Stimulated activated CD4-positive, alpha-beta T cell treated with anti-CD3 and anti-CD28 coated beads, Interleukin-2, amount 100 ng/mL, for 4 hours (primary cell): ENCODE measurements at places on chromosomes 12 and 14.
A peak's percentile ranks its signal among the peaks of the same experiment; 100 is the strongest.

- no peak for DNase-seq
Measured at GRCh38 chr12:27968972-27969623, 3.4 kb downstream of the PTHLH start.

DNA sequence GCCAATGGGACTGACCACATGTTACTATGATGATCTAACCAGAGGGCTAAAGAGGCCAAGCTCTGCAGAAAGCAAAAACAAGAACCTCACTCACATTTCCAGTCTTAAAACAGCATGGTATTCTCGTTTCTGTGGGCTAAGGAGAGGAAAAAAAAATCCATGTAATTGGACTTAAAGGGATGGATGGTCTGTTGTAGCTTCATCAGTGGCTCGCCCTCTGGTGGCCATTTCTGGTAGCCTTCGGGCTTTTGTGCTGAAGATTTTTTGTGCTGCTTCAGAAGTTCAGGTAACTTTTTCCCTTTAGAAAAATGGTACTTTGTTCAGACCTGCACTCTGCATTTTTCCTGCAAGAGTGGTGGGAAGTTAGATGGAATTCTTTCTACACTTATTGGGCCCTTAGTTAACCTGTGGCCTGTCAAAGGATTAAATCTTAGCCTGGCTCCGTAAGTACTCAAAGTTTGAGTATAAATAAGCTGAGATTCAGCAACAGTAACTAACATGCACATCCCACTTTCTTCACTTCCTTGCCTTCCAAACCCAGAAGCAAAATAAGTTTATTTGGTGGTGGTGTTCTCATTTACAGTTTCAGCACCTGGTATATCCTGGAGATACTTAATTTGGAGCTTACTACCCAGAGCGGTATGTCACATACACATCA is 22.3 kb downstream of the DCAF4 start:
- peak; percentile 39 for DNase-seq

- no peak for DNase-seq
Measured at GRCh38 chr12:104684884-104685283, 228.1 kb downstream of the CHST11 start.

DNA sequence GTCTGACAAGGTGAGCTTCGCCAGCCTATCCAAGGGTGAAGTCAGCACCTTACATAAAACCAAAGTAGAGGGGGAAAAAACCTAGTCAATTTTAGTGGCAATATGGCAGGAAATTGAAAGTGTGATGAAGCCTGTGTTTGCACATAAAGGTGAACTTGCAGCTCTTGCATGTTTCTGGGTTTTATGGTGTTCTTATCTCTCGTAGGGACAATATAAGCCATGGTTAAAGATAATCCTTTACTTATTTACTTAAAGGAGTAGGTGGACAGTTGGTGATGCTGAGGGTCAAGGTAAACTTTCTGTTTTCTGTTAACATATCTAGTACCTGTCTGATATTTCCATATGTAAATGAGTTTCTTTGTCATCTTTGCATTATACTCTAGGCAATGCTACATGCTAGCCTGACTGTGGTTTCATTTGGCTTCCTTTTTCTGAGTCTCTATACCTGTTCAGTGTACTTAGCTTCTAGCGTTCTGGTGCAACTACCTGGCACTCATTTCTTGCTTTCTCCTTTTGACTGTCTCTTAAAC is 32.8 kb downstream of the CCDC91 start:
- no peak for DNase-seq

DNA sequence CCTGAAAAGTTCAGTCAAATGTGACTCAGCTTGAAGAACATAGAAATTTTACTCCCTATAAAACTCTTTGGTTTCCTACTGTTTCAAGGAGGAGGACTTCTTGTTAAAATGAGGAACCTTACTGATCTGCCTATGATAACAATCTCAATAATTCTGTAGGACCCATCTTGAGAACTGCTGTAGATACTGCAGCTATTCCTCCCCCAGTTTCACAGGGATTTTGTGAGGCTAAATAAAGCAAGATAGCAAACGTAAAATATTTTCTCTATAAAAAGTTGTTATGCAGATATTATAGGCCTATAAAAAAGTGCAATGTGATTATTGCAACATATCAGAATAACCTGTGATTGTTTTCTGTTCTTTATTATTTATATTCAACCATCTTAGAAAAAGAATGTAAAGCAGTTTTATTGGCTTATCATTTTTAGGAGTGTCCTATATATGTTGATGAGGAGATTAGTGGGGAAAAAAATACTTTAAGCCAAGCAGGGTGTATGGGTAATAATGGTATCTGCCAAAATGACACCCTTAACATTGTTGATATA is 12.1 kb downstream of the CLEC14A start:
- no peak for DNase-seq

DNA sequence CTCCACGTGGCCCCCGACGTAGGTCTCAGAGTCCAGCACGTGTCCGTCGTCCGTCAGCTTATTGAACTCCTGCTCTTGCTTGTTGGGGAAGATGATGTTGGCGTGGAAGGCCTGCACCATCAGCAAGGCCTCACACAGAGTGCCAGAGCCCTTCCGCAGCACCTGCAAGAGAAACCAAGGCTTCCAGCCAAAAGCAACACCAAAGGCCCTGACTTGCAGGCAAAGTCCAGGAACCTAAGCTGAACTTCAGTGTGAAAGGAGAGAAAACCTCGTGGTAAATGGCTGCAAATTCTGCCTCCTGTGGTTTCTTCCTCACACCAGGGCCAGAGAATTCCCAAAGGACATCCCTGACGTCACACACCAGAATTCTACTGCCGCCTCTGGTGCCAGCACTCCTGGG is 14.5 kb downstream of the POLE start:
- DNase-seq: no peak

- no peak for DNase-seq
Measured at GRCh38 chr14:94644102-94644535, 31.9 kb downstream of the SERPINA3 start.

GRCh38 chr14:68714991-68715924 is 77.6 kb downstream of the ZFP36L1 start:
- no peak for DNase-seq

DNA sequence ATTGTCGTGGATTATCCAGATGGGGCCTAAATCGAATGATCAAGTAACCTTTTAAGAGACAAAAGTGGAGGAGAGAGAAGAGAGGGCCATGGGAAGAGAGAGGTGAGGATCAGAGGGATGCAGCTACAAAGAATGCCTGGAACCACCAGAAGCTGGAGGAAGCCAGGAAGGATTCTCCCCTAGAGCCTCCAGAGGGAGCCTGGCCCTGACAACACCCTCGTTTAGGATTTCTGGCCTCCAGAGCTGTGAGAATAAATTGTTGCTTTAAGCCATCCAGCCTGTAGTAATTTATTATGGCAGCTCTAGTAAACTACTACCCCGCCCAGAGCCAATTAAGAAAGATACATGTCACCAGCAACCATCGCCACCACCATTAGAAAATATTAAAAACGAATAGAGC is 46.2 kb upstream of the GSC start:
- DNase-seq: no peak

DNA sequence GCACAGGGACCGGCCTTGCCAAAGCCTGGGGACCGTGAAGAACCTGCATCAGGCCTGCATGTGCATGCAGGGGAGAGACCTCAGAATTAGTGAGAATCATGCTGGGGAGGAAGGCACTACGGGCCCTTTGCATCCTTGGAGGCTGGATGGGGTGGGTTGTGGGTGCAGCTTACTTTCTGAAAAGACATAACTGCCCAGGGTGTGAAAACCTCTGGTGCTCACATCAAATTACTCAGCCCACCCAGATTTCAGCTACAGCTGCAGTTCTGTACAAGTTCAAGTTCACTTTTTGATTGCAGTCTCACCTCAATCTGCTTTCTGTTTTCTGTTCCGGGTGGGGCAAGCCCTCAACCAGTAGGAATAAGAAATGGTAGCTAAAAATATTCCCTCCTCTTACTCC is 130.6 kb downstream of the SLC15A4 start:
- no peak for DNase-seq

DNA sequence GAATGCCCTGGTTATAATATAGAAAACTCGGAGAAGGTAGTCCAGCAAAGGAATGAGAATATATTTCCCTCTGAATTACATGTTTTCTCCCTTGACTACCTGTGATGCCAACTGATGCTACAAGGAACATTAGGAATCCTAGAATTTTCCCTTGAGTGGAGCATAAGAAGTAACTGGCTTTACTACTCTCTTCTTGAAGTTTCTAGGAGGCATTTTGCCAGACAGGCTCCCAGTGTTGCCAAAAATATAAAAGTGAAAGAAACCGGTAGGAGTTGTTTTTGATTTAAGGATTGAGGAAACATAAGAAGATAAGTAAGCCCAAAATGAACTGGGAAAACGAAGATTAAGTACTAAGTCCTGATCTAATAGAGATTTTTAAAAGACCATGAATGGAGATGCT is 693.4 kb downstream of the NOVA1 start:
- no peak for DNase-seq

DNA sequence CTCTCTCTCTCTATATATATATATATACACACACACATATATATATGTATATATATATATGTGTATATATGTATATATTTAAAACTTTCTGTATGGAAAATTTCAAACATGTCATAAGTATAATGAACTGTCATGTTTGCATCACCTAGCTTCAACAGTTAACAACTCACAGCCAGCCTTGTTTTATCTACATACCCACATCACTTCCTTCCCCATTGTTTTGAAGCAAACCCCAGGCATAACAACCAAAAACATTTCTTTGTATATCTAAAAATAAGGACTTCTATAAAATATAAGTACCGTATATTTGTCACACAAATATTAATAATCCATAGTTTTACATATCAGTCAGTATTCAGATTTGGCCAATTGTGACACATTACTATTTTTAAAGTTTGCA is 57.4 kb downstream of the PAPOLA start:
- no peak for DNase-seq

DNA sequence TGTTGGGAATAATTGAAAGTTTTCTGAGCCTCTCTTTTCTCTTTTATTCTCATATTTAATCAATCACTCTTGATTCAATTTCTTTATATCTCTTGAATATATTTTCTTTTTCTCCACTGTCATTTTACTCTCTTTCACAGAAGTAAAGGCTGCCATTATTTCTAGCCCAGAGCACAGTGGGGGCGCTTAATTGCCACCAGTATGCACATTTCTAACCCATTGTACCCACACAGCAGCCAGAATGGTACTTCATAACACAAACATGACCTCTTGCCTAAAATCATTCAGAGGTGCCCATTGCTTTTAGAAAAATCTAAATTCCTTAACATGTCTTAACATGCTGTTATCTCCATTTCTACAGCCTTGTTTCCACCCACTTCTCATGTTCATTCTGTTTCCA is 190.2 kb upstream of the LMO3 start:
- DNase-seq: no peak

DNA sequence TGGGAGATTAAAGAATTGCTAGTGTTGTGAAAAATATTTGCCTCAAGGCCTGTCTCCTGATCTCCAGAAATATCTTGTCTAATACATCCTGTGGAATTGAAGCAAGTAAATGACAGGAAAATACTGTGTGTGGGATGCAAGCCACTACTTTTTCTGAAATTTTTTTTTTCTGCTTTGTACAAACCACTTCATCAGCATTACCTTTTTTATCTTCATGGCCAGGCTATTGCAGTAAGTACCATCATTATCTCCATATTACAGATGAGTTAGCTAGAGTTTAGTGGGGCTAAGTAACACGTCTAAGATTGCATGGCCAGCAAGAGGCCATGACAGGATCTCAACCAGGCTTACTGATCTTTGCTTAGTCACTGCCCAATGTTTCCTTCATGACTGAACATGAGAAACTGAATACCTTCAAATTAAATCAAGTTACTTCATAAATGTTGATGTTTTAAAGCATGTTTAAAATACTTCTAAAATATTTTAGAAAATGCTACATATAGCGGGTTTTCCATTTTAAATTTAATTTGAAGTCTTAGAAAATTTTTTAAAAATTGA is 273.7 kb downstream of the SLC6A15 start:
- no peak for DNase-seq

- no peak for DNase-seq
Measured at GRCh38 chr14:51628238-51628637, 23.5 kb upstream of the FRMD6 start.

DNA sequence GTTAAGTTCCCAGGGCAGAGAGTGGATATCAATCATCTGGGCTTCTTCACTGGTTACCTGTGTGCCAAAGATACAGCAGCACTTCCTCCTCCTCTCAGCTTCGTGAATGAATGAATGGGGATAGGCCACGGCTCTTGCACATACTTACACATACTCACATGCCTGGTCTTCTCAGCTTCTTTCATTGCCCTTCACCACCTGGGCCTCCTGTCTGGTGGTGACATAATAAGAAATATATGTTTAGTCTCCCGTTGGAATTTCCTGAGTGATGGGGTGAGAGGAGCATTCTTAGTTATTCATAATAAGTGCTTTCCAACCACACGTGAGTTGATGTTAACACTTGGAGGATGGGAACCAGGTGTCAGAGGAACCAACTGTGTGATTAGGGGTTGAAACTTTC is 268.1 kb upstream of the RMST start:
- DNase-seq: no peak

DNA sequence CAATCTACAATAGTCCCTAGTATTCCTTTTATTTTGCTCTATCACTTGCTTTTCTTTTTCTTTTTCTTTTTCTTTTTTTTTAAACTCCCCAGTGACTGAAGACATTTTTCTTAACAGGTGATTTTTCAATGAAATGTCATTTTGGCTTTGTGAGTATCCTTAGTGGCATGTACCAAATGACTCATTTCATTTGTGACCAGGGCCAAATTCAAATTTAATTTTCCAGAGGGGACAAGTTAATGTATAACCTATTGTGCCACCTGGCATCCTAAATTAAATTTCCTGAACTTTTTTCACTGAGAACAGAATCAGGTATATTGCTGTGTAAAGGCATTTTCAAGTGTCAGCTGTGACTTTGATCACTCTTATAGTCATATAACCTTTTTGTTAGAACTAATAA is 39.7 kb upstream of the SYT1 start:
- no peak for DNase-seq

DNA sequence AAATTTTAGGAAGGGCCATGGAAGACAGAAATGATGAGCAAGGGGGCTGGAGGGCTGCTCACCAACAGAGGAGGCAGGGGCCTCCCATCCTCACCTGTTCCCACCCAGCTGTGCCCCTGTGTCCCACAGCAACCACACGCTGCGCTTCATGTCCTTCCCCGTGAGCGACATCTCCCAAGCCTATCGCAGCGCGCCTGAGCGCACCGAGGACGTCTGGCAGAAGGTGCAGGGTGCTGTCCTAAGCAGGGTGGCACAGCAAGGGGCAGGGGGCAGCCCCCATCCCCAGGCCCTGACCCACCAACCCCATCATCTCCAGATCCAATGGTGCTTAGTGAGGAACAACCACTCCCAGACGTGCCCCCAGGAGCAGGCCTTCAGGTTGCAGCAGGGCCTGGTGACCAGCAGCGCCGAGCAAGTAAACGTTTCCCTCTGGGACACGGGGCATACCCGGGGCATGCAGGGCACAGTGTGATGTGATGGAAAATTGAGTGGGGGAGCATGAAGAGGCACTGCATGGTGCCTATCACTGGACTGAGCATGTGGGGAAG is 8.1 kb downstream of the CARMIL3 start:
- no peak for DNase-seq

GRCh38 chr12:44029194-44029593 is 193.3 kb downstream of the TMEM117 start:
- no peak for DNase-seq
